ENCODE measurements at places on chromosomes 5 and 9.

GRCh38 chr5:159915904-159916840 lies at the start of gene ADRA1B:
Gene ADRA1B, plus strand, starts transcription at chr5:159916482. Its CDS starts 424 bp downstream, at chr5:159916906.
- DNase-seq, result no peak

- DNase-seq, result no peak
These were observed 24.5 kb upstream of the FOCAD start for GRCh38 chr9:20659474-20659967.

DNA sequence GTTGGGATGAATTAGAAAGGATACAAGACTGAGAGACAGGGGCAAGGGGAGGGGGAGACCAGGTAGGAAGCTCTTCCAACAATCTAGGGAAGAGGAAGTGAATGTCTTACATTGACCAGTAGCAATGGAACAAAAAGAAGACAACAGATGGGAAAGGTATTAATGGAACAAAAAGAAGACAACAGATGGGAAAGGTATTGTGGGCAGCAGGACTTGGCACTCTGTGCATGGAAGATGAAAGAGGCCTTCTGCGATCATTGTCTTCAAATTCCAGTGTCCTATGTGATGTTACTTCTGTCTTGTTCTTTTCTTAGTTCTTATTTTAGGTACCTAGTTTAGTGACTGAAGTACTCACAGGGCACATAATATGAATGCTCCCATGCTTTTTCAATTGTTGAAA lies 161.8 kb downstream of the PALM2AKAP2 start:
- DNase-seq, result no peak

GRCh38 chr9:6681957-6682501 lies 36.5 kb upstream of the GLDC start:
- peak; percentile 35 for DNase-seq

DNA sequence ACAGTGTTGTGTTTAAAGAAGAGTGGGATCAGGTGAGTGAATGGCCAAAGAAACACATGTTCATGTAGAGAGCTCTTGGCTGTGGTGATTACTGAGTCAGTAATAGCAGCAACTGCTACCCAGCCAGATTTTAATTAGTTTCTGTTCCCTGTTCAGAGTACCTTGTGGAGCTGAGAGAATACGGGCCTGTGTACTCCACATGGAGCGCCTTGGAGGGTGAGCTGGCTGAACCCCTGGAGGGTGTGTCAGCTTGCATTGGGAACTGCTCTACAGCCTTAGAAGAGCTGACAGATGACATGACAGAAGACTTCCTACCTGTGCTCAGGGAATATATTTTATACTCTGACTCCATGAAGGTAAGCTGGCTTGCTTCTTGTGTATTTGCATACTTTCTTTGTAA lies 52.3 kb downstream of the SLC46A2 start:
- DNase-seq, result no peak

- no peak for DNase-seq
These were observed 286.6 kb upstream of the POU5F2 start for GRCh38 chr5:94028001-94028400.

DNA sequence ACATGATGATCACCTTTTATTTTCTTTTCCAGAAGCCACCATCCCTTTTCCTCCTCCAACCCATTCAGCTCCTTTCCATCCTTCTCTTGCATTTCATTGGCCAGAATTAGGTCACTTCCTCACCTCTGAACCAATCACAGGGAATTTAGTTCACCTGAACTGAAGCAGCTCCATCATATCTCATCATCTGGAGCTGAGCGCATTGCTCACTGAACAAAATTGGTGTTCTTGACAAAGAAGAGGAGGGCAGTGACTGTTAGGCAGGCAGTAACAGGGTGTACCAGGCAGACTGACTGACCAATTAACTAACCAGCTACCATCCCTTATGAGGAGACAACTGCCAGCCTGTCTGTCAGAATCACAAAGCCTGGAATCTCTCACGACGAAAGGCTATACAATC lies 1.8 kb upstream of the ZNF354A start:
- DNase-seq, result no peak

DNA sequence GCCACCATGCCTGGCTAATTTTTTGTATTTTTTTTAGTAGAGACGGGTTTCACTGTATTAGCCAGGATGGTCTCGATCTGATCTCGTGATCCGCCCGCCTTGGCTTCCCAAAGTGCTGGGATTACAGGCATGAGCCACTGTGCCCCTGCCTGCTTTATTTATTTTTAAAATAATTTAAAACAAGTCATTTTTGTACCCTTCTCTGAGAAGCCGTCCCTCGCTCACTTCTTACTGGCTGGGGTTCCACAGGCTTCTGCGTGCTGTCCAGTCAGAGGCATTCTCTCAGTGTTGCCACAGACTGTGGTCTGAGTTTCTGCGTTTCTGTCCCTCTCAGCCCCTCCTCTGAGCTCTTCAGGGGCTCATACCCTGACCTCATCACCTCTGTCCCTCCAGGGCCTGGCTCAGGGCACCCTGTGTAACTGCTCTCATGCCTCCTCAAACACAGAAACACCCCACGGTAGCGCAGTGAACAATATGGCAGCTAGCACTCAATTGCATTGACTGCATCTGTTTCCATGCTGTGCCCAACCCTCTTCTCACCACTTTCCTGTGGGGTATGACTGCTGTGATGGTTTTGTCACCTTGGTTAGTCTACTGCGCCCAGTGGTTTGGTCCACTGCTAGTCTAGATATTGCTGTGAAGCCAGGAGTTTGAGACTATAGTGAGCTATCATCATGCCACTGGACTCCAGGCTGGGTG lies 44.3 kb upstream of the SH3PXD2B start:
- DNase-seq, result no peak

- no peak for DNase-seq
These were observed 21.6 kb downstream of the SLC46A2 start for GRCh38 chr9:112869041-112869529.

- DNase-seq, result no peak
These were observed 324.6 kb downstream of the MLLT3 start for GRCh38 chr9:20297646-20298084.

DNA sequence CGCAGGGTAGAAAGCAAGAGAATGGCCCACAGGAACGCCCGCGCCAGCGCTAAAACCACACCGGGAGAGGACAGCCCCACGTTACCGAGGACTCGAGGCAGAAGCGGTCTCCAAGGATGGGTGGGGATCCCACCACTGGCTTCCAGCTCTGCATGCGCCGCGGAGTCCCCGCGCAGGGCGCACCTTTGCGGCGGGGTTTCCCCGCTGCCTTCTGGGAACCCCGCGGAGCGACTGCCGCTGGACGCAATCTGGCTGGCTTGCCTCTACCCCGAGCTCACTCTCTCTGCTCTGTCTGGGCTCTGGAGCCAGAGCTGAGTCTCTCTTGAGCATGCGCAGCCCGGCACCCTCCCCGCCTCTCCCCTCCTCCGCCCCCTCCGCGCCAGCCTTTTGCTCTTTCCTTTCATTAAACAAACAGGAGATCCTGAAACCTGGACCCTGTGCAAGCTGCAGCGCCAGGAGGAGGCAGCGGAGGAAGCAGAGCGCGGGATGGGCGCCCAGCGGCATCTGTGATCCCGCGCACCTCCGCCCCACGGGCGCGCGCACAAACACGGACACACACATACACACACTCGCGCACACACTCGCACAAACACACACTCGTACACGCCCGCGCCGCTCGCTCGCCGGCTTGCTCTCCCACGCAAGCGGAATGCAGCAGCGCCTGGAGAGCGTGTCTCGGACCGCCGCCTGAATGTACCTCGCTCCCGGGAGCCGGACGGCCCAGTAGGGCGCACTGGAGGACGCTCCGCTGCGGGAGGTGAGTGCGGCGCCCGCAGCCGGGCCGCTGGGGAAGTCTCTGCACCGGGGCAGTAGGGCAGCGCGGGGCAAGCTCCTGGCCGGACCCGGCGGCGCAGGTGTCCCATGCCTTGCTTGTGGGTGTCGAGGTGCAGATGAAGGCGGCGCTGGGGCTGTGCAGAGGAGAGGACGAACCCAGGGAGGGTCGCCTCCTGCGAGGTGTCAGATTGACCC lies at the start of gene PLPPR1:
TSS of gene PLPPR1 (plus strand) at position 382 of the 969 bp plus-strand sequence.
- no peak for DNase-seq

- no peak for DNase-seq
These were observed 14.4 kb downstream of the F2RL2 start for GRCh38 chr5:76608833-76609232.

DNA sequence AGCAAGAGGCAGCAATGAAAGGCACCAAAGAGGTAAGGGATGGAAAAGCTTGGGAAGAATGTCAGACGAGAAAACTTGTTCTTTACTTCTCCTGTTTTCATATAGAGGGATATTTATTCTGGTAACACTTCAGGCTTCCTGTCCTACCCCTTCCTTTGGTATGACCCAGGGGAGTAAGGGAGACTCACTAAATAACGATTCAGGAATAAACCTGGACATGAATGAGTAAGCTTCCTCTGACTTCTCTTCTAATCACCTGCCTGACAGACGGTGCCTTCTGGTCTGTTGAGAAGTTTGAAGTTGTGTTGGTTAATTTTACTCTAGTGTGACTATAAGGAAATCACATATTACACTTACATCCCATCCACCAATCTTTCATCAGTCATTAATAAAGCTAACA lies 461.2 kb downstream of the CDH12 start:
- DNase-seq, result no peak

DNA sequence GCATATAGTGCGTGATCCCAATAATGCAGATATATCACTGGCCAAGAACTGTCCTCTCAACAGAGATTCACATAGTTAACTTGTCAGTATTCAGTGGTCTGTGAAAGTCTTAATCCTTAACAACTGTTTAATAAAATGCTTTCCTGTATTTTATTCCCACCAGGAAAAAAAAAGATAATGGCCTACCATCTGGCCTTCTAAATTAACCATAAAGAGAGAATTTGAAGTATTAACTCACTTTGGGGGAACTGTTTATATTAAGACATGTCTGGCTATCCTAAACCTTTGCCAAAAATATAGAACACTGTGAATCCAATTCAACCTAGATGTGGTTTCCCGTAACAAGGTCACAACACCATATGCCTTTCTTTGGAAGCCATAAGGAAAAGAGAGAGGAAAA lies 818 bp upstream of the FREM1 start:
- DNase-seq, result no peak

GRCh38 chr5:178487911-178488600 lies 102.1 kb downstream of the COL23A1 start:
- DNase-seq, result no peak

DNA sequence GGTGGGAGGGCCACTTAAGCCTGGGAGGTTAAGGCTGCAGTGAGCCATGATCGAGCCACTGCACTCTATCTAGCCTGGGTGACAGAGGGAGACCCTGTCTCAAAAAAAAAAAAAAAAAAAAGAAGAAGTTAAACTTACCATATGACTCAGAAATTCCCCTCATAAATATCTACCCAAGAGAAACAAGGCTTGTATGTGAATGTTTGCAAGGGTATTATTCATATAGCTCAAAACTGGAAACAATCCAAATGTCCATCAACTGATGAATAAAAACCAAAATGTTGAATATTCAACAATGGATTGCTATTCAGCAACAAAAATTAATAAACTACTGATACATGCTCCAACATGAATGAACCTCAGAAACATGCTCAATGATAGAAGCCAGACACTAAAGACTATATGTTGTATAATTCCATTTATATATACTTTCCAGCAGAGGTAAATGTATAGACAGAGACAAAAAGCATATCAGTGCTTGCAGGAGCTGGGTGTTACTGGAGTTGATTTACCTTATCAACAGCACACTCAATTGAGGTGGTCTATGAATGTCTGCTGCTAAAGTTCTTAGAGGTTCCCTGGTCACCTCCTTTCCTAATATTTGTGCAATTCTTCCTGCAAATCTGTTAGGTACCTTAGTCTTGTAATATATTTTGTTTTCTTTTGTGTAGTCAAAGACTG lies 5.3 kb upstream of the SREK1 start:
- no peak for DNase-seq

GRCh38 chr9:123302348-123303214 lies 34.2 kb upstream of the STRBP start:
- DNase-seq, result no peak

GRCh38 chr5:90747175-90747574 lies 188.6 kb downstream of the ADGRV1 start:
- no peak for DNase-seq

DNA sequence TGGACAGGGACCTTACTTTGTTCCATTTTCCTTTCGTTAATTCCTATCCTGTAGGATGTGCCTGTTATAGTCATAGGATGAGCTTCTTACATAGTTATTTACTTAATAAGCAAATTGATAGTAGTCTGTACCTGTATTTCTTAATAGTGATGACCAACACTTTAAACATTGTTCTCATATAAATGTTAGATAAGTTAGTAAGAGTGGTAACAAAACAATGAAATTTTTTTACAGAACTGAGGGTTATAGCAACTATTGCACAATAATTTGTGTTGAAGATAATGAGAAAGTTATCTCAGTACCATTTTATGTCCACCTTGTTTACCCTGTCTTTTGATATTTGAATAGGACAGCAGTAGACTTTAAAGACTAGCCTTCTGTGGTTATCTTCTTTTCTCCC lies 162.9 kb upstream of the ELL2 start:
- DNase-seq, result no peak

- DNase-seq, result no peak
These were observed 42.6 kb downstream of the ANKRD55 start for GRCh38 chr5:56190497-56190896.

DNA sequence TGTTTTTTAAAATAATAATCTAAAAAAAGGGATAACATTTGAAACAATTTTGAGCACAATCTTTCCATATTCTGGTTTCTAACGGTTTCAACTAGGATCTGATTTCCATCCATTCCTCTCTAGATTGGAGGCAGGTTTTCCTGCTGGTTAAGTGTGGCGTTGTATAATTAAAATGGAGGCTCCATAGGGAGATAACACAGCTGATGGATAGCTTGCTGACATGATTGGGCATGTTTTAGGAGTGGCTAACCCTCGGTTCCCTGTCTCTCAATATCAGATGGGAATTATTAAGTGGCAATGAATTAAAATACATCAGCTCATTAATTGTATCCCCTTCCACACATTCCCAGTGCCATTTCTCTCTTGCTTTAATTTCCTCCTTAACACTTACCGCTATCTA lies 209.0 kb downstream of the ALDH1A1 start:
- no peak for DNase-seq

- no peak for DNase-seq
These were observed 322.2 kb downstream of the GLIS3 start for GRCh38 chr9:3977614-3978112.

DNA sequence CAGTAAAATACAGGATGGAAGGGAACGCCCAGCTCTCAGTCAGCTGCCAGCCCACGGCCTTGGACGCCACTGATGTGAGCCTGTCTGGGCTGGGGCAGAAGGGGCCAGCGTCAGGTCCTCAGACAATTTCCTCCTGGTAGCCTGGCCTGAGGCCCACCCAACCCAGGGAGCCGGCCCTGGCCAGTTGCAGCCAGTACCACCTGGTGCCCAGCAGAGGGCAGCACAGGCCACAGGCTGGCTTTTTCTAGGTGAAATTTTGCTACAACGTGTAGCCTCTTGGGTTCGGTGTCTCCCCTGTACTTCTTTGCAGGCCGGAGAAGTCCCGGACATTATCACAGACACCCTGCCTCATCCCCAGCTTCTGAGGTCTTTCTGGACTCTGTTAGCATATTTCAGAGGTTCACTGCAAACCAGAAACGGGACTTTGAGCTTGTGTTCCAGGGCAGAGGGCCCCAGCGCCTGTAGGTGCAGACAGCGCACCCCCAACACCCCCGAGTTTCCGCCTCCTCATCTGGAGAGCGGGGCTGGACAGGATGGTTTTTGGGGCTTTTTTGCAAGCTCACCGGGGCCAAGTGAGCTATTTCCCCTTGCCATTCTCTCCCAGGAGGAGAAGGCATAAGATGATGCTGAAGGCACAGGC lies 45.9 kb upstream of the KCNMB1 start:
- DNase-seq, result peak; percentile 25
